ENCODE measurements at places on chromosomes 12 and 14. TPM values are rescaled to one million over a fixed set of nuclear protein-coding genes. Genes with fewer than 3 reads are reported as not detected.

Gene FOXG1
- not detected for total RNA-seq

Gene RAD51B
- total RNA-seq, result 55.6 TPM

Gene ADCY4
- 0.46 TPM for total RNA-seq

Gene NR2C1
- total RNA-seq, result 27.5 TPM

Gene CACNA2D4
- under 0.01 TPM for total RNA-seq

Gene LALBA
- total RNA-seq, result not detected

Gene HNRNPC
- total RNA-seq, result 512 TPM

Gene AICDA
- not detected for total RNA-seq

Gene TMEM119
- 0.46 TPM for total RNA-seq

Gene PRIMA1
- total RNA-seq, result not detected

Gene STAC3
- not detected for total RNA-seq

Gene OSGEP
- 41.1 TPM for total RNA-seq

Gene HAL
- under 0.01 TPM for total RNA-seq

Gene CLEC4C
- not detected for total RNA-seq

Gene TTC5
- total RNA-seq, result 23.4 TPM

Gene GPR132
- total RNA-seq, result not detected

Gene HHIPL1
- total RNA-seq, result 1.3 TPM

Gene IAPP
- not detected for total RNA-seq

Gene C14orf132
- total RNA-seq, result 10.9 TPM

Gene NUDT14
- 34.8 TPM for total RNA-seq

Gene POTEM
- total RNA-seq, result not detected

Gene RND1
- total RNA-seq, result under 0.01 TPM

Gene MYH6
- not detected for total RNA-seq

Gene KRT73
- not detected for total RNA-seq

Gene KRT6A
- not detected for total RNA-seq

Gene SRGAP1
- 8.2 TPM for total RNA-seq

Gene LRIG3
- 14.7 TPM for total RNA-seq

Gene TAS2R8
- not detected for total RNA-seq

All from melanocyte of skin (primary cell).